NCI-H1048 (cell line): ENCODE measurements at places on chromosomes 1 and 21.

GRCh38 chr21:43766734-43767497 lies 9.2 kb downstream of the CSTB start:
- no peak for DNase-seq

- DNase-seq, result no peak
Measured at GRCh38 chr1:219459351-219460080, 153.4 kb downstream of the ZC3H11B start.

GRCh38 chr1:183188240-183188639 lies 2.2 kb downstream of the LAMC2 start:
- DNase-seq, result no peak

DNA sequence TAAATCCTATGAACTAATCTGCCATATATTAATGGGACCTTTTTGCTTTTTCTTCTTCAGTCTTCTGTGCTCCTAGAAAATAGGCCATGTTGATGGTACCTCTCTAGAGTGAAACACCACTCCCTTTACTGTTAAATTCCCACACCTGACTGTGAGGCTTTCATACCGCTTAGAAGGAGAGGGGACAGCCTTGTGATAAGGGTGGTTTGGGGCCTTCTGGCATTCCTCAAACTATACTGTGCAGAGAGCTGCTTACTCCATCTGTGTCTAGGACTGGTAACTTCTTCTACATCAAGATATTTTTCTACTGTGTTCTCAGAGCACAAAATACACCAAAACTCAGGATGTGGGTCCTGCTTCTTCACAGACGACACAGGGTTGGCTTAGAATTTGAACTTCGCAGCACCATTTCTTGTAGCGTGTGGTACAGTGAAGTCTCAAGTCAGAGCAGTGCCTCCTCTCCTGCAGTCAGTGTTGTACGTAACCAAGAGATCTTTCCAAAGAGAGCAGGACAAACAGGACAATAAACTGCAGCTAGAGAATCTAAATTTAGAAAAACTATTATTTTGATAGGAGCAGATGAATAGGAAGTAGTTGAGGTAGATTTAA lies 43.8 kb downstream of the MACO1 start:
- DNase-seq, result no peak

DNA sequence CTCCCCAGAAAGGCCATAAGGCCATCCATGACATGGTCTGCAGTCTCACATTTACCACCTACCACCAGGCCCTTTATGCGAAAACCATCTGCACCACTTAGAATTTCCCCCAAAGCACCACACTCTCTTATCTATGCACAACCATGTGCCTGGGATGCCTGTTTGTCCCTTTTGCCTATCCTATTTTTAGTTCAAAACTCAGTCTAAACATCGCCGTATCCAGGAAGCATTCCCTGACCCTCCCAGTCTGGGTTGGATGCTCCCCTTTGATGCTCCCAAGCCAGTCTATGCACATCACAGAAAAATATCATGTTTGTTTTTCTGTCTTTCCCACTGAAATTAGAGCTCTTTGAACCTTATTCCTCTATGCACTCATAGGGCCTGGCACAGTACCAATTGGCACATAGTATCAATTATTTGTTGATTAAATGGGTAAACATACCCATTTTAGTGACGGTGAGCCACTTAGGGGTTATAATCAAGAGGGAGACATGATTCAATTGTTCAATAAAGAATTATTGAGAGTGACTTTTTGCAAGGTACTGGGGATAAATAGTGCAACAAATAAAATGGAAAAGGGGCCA lies 6.7 kb downstream of the MPL start:
- no peak for DNase-seq

DNA sequence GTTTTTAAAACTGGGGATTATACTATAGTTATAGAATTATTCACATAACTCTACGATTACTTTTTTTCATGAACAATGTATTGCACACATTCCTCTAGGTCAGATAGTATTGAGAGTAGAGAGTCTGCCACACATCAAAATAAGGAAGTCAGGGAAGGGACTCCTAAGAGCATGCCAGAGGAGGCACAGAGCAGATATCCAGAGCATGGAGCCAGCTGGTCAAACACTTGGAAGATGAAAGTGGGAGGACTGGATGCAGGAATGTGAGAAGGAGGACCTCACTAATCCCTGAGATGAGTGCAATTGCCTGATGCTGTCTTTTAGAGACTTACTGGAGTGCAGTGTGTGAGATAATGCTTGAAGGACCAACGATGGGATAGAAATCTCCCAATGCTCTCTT lies 9.6 kb upstream of the RFX5 start:
- DNase-seq, result no peak

DNA sequence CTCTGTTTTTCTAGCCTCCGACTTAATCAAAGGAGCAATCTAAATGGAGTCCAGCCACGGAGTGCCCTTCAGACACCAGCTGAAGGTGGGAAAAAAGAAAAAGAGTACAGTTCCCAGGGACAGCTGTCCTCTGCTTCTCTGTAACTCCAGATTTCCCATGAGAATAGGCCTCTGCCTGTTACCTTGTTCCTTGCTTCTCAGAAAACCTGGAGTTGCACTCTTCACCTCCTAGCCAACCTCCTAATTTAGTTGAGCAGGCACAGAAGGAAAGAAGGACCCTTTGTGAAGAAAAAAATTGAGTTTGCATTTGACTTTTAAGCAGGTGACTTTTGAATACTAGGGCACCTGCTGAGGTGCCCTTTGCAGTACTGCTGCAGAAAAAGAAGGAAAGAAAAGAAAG lies 8.3 kb downstream of the BARHL2 start:
- DNase-seq, result no peak

- no peak for DNase-seq
Measured at GRCh38 chr1:36008546-36009197, 75.2 kb upstream of the TEKT2 start.

GRCh38 chr1:46490656-46491442 lies 1.2 kb downstream of the DMBX1 start:
- DNase-seq, result no peak

- no peak for DNase-seq
Measured at GRCh38 chr1:49906365-49906764, 117.4 kb downstream of the AGBL4 start.

DNA sequence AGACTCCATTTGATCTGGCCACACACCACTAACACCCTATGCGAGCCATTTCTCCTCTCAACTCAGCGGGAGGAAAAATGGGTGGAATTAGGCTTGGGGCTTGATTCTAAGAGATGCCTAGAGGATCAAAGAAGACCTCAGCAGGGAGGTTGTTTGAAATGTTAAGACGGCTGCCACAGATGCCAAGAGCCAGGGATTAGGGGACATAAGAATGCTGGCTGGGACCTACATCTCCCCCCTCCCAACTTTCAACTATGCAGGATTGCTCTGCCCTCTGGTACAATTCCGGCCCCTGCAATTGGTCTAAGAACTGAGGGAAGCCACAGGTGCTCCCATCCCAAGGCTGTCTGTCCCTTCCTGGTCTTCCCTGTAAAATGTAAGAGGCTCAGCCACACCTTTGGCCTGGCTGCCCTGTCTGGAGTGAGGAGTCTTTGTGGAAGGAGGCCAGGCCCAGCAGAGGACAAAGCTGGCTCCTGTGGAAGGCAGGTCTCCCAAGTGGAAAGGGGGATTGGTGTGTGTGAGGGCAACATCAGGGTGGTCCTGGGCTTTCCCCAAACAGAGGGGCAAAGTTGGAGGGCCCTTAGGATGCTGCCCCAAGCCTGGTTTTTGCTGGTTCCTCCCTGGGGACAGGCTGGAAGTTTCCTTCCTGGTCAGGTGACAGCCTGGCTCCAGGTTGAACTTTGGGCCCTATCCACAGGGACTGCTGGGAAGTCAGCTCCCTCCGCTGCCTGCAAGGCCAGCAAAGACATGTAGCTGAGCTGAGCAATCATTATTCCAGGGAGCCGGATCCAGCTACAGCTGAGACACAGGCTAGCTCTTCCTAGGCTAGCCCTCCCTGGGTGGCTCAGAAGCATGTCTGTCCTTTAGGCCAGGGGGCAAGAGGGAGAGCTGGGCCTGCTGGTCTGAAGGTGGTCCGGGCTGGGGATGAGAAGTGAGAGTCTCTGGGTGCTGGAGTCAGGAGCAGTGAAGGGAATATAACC lies 34.5 kb upstream of the SYNC start:
- no peak for DNase-seq

DNA sequence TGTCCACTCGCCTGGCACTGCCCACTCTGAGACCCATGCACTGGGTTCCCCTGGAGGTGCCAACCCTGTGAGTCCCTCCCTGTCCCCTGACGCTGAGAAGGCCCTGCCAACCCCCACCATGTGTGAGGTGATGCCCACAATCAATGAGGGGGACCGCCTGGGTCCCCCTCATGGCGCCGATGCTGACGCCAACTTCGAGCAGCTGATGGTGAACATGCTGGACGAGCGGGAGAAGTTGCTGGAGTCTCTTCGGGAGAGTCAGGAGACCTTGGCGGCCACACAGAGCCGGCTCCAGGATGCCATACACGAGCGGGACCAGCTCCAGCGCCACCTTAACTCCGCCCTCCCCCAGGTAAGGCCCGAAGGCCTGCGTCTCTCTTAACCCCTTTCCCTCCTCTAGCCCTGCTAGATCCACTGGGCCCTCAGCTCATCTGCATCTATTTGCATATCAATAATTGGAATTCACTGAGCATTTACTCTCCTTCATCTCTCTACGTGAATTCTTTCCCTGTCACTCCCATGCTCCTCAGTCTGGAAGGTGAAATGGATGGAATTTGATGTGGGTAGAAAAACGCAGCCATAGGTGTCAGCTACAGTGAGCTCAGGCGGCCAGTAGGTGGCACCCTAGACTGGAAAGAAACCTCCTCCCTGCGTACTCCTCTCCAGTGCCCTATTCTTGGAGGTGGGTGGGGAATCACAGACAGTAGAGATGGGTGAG lies 12.8 kb downstream of the PPFIA4 start:
- DNase-seq, result peak; percentile 42

GRCh38 chr21:43352568-43353281 lies 74.2 kb downstream of the SIK1 start:
- no peak for DNase-seq

DNA sequence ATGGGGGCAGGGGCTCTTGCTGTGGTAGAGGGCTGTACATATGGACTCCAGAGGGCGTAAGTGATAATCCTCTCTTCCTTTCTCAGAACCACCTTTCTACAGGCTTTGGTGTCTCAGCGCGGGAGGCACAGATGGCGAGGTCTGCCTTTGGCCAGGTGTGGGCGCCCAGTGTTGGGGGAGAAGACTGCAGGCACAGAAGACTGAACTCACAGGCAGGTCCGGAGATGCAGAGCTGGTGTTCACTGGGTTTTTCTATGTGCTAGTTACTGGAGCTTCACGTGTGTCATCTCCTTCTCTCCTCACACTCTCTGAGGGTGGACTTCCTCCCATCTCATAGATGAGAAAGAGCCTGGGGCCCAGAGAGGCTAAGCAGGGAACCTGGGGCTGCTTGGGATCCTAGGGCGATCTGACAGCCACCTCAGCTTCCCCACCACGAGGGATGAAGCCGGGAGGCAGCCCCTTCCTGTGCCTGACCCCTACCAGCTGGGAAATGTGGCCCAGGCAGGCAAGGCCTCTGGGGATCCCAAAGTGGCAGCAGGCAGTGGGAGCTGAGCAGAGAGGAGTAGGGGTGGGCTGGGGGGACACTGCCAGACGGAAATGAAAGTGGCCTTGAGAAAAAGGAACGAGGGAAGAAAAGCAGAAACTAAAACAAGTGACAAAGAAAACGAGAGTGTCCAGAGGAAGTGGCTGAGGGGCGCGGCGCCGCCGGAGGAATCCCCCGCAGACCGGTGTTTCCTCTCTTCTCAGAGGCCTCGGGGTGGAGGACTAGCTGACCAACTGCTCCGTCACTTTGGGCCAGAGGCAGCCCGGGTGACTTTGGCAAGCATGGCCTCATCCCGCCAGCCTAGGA lies 191.6 kb downstream of the HIVEP3 start:
- DNase-seq, result no peak

DNA sequence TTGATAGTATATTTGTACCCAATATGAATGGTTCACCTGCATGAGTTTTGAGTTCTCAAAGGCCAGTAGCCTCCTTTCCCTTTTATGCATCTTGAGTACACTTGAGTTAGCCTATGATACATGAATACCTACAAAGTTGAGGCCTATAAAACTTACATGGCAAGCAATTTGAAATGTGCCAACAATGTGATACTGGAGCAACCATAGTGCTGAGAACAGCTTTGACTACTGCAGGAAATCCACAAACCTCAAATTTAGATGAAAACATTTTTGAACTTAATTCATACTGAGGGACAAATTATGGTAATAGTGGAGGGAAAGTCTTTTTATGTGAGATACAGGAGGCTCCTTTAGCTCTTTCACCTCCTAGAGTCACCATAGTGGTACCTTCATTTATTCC lies 37.4 kb downstream of the LEPR start:
- DNase-seq, result no peak

DNA sequence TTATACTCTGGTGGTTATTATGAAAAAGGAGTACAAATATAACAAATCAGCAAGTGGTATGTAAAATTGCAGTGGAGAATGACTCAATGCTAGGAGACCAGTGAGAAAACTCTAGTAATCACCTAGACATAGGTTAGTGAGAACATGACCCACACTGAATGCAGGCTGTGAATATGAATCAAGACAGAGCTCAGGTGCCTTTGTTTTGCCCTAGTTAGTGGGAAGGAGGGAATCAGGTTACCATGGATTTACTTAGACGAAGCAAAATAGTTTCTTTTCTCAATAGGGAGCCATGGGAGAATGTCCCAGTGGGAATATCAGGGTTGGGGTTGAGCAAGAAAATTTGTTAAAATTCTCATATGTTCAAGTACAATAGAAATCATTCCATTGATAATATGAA lies 10.6 kb upstream of the GCLM start:
- DNase-seq, result no peak

- DNase-seq, result no peak
Measured at GRCh38 chr1:219379691-219380090, 206.0 kb downstream of the LYPLAL1 start.

DNA sequence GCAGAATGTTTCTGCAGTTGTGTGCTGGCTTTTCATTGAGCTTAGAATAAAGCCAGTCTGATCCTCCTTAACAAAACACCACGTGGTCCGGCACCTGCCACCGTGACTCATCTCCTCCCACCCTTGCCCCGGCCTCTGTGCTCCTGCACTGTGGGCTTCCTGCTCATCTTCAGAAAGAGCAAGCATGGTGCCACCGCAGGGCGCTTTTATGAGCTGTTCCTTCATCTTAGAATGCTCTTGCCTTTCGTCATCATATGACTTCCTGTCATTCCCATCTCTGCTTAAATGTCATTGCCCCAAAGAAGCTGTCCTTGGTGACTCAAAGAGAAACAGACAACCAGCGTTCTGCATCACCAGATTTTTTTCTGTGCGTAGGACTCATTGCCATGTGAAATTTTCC lies 117.8 kb downstream of the HHAT start:
- DNase-seq, result no peak

DNA sequence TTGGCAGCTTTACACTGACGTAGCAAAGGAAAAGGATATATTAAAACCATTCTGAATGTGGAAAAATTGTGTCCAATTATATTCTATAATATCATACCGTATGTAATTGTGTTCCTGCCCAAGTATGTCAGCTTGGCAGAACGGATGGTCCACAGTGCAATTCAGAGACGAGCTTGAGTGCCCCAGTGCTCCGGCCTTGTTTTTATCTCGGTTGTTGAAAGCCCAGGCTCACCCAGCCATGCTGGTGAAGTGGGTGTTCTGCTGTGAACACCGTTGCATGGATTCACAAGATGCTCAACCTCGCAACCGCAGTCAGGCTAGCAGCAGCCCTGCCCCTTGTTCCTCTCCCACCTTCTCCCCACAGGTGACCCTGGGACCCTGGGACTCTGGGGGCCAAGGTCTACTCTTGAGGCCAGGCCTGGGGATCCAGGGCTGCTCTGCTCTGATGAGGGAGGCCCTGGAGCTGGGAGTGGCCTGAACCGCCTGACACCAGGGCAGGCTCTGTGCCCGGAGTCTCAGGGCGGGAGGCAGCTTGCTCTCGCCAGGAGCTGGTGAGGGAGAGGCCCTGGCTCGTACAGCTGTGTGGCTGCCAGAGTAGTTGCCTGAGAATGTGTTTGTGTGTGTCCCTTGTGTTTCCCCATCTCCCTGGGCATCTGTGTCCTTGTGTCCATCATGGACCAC lies 11.2 kb downstream of the PTPRF start:
- no peak for DNase-seq
